ENCODE measurements at places on chromosomes 3 and 15.

DNA sequence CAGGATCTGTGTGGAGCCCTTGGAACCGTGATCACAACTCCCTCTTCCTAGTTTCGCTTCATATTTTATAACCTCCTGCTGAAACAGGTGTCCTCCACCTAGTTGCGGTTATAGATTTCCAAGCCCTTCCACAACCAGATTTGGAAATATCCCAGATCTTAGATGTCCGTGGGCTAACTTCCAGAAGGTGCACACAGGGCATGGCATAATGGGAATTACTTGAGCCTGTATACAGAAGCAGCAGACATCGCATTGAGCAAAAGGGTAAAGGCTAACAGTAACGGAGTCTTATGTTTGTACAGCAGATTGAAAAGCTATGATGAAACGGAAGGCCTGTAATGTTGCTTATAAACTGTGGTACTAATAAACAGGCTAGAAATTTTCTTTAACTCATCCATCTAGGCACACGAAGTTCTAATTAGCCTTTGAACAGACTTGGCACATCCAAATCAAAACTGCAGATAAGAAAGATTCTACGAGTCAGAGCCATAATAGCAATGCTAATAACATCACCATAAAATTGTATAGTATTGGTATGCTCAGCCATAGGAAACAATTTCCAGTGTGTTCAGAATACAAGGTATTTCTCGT lies 1.2 kb upstream of the USF3 start:
- DNase-seq: peak; percentile 58

GRCh38 chr3:153624310-153625030 lies 462.4 kb downstream of the RAP2B start:
- no peak for DNase-seq

GRCh38 chr15:85673326-85673725 lies 121.4 kb downstream of the KLHL25 start:
- DNase-seq: no peak

GRCh38 chr3:194196876-194197275 lies 60.9 kb downstream of the HES1 start:
- no peak for DNase-seq

GRCh38 chr3:71124048-71124447 lies 459.5 kb downstream of the FOXP1 start:
- no peak for DNase-seq

GRCh38 chr3:49173116-49173791 lies 1.9 kb downstream of the KLHDC8B start:
- no peak for DNase-seq

DNA sequence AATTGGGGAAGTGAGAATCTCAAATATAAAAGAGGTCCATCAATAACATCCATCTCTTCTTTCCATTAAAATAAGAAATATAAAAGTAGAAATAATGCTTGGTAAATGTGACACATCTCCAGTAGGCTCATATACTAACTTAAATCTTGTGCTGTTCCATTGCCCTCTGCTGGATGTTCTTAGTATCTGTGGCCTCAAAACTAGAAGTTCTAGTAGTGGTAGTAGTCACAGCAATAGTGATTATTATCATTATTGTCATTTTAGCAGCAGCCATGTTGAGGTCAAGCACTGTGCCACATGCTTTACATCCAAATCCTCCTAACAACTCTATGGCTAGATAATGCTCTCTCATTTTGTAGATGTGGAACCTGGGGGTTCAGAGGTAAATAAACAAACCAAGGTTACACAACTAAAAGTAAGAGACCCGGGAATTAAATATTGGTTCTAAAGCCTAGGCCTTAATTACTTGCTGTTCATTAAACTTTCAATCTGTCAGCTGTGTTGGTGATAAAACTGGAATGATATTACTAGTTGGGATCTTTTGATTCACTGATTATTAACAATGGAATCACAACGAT lies 20.2 kb upstream of the BTLA start:
- peak; percentile 42 for DNase-seq

GRCh38 chr3:128603811-128604775 lies 46.5 kb downstream of the RPN1 start:
- no peak for DNase-seq

GRCh38 chr15:62521396-62521795 lies 356.3 kb upstream of the C2CD4B start:
- no peak for DNase-seq

GRCh38 chr3:12473511-12473910 lies 10.8 kb upstream of the TSEN2 start:
- no peak for DNase-seq

DNA sequence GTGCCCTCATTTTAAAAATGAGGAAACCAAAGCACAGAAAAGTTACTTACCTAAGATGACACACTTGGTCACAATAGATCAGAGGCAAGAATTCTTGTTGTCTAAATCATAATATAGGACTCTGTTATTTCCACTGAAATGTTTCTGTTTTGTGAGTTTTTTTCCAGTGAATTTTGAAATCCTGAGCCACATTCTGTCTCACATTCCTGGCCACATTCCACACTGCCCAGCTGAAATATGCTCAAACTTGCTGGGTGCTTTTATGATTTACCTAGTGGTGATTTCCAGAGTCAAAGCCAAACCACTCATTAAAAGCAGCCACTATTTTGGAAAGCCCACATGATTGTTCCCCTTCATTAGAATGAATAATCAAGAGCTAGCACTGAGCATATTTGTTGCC lies 82.3 kb upstream of the NPHP3 start:
- no peak for DNase-seq

DNA sequence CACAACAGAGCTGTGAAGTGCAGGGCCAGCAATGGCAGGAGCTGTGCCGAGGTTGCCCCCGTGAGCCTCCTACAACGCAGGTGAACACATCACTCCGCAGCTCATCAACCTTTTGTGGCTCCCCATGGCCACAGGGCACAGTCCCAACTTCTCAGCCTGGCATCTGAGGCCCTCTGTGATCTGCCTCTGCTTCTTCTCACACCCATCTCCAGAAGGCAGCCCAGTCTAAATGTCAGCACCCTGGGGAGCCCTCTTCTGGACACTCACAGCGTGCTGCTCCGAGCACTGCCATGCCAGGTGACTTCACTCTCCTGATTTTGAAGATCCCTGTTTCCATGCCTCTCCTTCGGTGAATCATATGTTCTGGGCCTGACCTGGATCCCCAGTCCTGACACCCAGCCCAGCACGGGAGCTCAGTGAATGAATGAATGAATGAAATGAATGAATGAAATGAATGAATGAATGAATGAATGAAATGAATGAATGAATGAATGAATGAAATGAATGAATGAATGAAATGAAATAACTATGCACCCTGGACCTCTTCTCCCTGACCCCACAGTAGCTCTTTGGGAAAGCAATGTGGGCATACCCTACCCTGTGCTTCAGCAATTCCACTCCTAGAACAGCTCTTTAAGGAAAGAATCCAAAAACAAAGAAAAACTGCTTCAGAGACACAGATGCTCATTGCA lies 17.9 kb upstream of the SKIC8 start:
- peak; percentile 26 for DNase-seq

GRCh38 chr3:153704115-153704514 lies 417.1 kb upstream of the ARHGEF26 start:
- no peak for DNase-seq
